Activated T-cell treated with anti-CD3 and anti-CD28 coated beads for 4 hours (primary cell): ENCODE measurements at places on chromosomes 5 and 9.

- DNase-seq, result no peak
These were observed 74.9 kb downstream of the NREP start for GRCh38 chr5:111682121-111682520.

- DNase-seq, result no peak
These were observed 386.8 kb upstream of the CHD1 start for GRCh38 chr5:99315413-99316183.

GRCh38 chr9:136437430-136437829, 2.2 kb downstream of the INPP5E start:
- DNase-seq, result no peak

GRCh38 chr9:113452113-113452605, 11.4 kb upstream of the RGS3 start:
- no peak for DNase-seq

DNA sequence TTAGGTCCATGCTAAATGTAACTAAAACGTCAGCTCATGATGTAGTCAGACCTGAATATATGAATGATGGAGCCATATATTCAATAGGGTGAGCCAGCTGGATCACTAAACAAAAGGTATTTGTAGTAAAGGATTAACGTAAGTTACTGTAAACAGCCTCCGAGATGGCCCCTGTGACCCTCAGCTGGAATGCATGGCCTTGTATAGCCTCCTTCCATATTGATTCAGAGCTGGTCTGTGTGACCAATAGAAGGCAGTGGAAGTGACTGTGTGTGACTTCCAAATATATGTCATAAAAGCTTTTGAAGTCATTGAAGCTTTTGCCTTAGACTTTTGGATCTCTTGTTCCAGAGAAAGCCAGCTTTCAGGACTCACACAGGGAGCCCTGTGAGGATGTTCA, 154.4 kb upstream of the CHD1 start:
- DNase-seq, result no peak
